ENCODE measurements at places on chromosomes 12 and 14.

- DNase-seq = no peak
These were observed 15.2 kb upstream of the EAPP start for GRCh38 chr14:34554540-34555250.

DNA sequence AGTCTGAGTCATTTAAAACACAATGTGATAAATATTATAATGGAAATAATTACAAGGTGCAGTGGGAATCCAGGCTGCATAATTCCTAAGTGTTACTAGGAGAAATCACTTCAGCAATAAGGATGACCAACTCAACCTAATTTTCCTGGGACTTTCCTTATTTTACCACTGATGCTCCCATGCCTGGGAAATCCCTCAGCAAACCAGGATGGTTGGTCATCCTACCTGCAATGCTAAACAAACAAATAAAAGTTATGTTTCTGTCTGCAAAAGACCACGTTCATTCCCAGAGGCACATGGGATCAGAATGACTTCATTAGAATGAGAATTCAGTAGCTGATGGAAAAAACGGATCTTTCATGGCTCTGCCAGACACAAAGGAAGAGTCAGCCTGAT lies 130.8 kb upstream of the RAP1B start:
- no peak for DNase-seq

DNA sequence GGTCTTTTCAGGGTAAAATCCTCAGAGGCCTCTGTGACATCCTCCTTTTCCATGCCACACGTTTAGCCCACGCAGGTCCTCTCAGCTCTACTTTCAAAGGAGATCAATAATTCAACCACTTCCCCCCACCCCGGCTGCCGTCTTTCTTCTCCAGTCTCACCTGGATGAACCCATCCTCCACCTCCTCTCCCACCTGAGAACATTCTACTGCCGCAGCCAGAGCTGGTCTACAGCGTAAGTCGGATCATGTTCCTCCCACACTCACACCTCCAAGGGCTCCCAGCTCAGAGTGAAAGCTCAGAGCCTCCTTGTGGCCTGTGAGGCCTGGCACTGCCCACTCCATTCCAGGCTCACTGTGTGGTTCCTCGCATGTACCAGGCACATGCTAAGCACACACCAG lies 246.6 kb downstream of the CHST11 start:
- no peak for DNase-seq

GRCh38 chr12:22282283-22282682 lies 52.2 kb downstream of the ST8SIA1 start:
- DNase-seq = no peak

GRCh38 chr12:2643576-2644135 lies 151.1 kb upstream of the FKBP4 start:
- no peak for DNase-seq
